Immature natural killer cell (primary cell): ENCODE measurements at places on chromosomes 6 and 20. TPM values are rescaled to one million over a fixed set of nuclear protein-coding genes. Genes with fewer than 3 reads are reported as not detected.

- DNase-seq, result no peak
Measured at GRCh38 chr20:5923493-5923892, 26.8 kb downstream of the TRMT6 start.

RHAG gene
- polyA plus RNA-seq, result not detected

PTCRA gene
- 3.1 TPM for polyA plus RNA-seq

SLC13A3 gene
- polyA plus RNA-seq, result not detected

GRCh38 chr6:16337295-16337975 lies 99.0 kb downstream of the GMPR start:
- DNase-seq, result no peak

DNA sequence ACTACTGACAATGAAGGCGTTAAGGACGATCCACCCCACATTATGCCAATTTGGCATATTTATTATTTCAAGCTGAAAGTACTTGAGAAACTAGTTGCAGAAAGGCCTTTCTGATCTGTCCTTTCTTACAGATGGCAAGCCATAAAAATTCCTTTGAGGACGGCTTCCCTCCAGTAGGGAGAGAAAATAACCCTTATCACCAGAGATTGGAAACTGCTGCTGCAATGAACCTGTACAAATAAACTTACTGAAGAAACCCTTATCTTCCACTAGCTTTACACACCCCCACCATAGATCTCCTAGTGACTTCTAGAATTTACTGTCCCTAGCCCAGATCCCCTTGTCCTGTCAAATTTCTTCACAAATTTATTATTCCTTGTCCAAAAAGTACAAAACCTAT lies 105.2 kb downstream of the MAP7 start:
- no peak for DNase-seq

PRKN gene
- 6.4 TPM for polyA plus RNA-seq

DNA sequence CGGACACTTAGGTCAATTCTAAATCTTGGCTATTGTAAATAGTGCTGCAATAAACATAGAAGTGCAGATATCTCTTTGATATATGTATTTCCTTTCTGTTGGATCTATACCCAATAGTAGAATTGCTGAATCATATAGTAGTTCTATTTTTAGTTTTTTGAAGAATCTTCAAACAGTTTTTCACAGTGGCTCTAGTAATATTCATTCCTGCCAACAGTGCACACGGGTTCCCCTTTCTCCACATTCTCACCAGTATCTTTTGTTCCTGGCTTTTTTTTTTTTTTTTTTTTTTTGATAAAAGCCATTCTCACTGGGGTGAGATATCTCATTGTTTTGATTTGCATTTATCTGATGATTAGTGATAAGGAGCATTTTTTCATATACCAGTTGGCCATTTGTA lies 1.8 kb upstream of the FBXL4 start:
- DNase-seq, result no peak

PXDC1 gene
- polyA plus RNA-seq, result not detected

DNA sequence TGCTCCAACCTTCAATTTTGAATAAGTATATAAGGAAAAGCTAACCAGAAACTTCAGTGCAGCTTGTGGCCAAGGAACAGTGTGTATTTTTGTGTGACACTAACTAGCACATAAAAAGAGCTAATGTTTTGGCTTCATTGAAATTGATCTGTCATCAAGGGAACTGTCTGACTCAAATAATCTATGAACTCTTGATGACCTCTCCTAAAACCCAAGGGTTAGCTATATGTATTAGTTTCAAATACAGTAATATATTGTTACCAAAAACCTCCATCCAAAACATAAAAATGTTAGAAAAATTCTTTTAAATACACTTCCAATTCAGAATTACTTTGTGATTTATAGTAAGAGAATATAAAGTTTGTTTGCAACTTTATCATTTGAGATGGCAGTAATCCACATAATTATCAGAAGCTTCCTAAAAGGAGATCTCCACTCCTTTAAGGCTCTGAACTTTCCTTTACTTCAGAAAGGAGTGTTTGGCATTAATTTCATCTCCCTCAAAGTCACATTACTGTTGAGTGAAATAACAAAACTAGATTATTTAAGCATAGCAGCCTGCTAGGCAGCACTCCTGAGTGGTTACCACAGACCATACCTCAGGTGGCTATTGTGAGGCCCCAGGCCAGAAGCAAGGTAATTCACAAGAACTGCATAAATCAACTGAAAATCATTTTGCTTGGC lies 46.3 kb upstream of the HSF2 start:
- no peak for DNase-seq

DNA sequence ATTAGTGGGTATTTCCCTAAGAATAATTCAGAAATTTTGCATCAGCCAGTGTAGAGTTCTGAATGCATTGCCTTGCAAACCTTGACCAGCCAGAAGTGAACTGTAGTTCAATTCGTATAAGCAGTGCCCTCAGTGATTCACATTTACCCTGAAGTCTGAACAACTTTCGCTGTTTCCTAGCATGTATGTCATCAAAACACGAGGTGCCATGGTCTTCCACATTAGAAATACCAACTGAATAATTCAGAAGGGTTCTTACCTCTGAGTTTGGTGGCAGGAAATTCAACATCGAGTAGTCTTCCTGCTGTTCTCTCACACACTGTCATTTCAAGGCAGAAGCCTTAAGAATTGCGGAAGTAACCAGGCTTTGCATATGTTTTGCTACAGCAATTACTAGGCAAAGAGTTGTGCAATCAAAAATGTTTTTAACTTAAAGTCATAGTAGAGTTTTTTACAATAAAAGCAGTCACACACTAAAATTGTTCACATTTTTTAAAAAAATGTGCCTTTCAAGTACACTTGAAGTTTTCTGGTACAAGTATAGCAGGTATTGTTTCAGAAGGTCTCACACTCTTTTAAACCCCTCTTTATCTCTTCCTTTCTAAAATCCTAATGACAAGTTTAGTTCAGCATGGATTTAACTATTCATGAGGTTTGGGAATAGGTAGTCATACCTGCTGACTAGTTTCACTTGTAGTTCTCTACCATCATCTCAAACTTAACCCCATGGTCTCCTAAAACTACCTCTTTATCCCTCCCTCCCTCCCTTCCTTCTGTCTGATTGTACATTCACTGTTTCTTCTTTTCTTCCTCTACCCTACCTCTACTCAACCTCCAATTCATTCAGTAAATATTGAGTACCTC lies 118.3 kb downstream of the STXBP5 start:
- DNase-seq, result peak; percentile 22

DNA sequence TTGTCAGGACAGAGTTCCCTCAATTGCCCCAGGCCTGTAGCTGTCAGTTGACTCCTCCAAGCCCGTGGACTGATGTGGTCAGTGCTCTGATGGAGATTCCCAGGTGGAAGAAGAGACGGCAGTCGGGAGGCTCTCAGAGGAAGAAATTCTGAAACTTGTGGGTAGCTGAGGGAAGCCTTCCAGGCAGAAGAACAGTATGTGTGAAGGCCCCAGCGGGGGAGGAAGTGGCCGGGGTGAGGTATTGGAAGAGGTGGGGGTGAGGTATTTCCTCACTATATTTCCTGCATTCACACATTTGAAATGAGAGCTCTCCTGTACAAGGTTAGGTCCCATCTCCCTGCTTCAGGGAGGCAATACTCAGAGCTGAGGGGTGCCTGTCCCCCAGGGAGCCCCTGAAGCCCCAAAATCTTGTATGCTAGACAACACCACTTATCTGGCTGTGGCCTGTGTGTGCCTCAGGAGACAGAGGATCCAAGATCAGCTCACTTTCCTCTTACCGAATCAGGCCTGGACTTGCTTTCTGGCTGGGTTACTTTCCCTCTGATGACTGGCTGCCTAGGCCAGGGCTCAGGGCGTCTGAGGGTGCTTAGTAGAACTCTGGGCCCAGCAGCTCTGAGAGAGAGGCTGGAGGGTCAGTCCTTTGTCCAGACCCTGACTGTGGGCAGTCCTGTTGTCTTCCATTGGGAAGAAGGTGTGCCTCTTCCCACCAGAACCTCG lies 49.3 kb upstream of the MYL9 start:
- DNase-seq, result peak; percentile 72

- no peak for DNase-seq
Measured at GRCh38 chr6:150261997-150262697, 106.7 kb upstream of the IYD start.

DNA sequence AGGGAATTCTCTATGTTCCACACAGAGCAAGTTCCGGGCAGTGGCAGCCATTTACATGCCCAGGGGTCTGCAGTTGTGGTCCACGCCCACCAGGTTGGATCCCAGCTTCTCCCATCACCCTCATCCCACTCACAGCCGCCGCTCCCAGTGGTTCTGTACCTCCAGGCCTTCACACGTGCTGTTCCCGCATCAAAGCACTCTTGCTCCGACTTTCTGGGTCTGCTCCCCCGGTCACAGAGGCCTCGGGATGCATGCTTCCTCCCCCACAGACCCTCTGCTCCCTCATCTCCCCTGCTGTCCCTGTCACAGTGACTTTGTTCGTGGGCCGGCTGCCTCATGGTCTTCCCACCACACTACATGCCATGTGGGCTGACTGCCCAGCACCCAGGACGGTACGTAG lies 332.5 kb downstream of the TAF4 start:
- no peak for DNase-seq

GRCh38 chr6:108689272-108690161 lies 128.8 kb downstream of the FOXO3 start:
- no peak for DNase-seq

GRCh38 chr20:59015812-59016711 lies 3.2 kb upstream of the TUBB1 start:
- DNase-seq, result no peak

KHDRBS2 gene
- polyA plus RNA-seq, result not detected

DNA sequence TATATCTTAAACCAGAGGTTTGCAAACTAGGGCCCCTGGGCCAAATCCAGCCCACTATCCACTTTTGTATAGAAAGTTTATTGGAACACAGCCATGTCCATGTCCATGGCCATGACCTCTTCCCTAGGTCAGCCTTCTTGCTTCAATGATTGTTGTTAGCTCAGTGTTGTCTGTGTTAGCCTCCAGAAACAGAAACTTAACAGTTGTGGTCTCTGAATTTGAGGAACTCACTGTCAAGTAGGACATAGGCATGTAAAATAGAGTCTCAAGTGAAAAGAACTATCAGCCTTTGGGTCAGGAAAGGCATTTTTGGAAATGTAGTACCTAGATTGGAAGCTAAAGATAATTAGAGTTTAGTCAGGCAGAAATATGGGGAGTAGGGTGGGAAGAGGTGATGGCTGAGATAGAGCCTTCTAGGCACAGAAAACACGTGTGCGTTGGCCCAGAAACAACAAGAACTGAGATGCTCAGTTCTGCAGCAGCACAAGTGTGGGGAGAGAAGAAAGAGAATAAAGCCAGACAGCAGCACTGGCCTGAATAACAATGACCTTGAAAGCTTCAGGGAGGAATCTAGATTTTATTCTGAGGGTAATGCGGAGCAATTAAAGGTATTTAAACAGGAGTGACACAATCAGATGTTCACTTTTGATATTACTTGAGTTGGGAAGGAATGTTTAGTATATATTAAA lies 87.0 kb upstream of the OLIG3 start:
- DNase-seq, result no peak

DNA sequence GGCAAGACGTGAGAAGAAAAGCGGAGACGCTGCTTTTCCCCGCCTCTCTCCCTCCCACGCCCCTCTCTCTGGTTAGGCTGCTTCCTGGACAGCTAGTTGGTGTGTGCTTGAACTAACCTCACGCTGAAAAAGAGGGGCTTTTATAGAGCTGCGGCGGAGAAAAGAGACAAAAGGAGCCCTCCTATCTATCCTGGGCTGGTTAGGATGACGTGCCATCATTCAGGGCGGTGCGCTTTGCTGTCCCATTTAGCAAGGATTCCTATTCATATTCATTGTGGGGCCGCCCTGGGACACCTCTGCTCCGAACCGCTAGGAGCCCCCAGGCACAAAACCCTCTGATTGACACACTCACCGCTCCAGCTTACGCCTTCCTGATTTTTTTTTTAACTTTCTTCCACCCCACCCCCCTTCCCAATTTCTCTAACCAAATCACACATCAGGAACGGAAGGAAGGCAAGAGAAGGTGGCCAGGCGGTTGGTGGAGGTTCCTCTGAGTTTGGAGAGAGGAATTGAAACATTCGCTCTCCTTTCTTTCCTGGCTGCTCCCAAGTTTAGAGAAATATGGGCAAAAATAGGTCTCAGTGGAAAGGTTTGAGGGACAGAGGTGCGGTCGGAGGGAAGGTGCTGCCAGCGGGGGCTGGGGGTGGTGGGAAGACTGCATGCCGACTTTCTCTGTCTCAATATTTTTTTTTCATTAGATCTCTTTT lies at the start of gene OLIG3:
OLIG3 (minus strand) TSS at position 114 of the 707 bp plus-strand sequence. CDS start 224 bp downstream, outside the sequence.
- DNase-seq, result no peak
